AG04450 (cell line): ENCODE measurements at places on chromosomes 2 and 18.

DNA sequence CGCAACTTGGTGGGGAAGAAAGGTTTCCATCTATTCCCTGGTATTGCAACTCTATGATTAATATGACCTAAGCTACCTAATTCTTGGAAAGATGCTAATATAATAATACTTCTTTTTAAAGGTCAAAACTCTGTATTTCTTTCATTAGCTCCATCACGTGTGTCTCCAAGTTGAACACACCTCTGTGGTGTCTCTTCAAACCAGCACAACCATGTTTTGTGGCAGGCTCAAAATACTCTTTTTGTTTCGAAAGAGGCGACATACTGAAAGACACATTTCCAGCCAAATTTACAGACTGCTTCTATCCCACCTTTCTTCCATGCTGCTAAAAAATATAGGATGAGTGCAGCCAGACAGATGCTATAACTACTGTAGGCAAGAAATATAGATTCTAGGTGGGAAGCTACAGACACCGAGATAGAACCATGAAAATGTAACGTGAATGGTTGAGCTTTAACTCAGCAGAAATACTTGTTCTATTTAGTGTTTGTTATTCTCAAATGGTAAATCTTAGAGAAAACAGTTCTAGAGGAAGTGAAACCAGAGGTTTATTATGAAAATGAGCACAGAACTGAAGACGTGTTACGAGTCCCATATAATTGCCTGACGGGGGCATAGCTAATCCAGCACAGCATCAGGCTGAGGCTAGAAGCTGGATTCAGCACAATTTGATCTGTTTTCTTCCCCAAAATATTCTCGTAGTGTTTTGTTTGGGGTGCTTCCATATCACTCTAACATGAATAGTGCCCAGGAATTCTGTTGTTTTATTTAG lies 991.5 kb upstream of the FANCL start:
- no peak for DNase-seq

GRCh38 chr2:188720811-188721605 lies 253.2 kb upstream of the COL3A1 start:
- DNase-seq: no peak

DNA sequence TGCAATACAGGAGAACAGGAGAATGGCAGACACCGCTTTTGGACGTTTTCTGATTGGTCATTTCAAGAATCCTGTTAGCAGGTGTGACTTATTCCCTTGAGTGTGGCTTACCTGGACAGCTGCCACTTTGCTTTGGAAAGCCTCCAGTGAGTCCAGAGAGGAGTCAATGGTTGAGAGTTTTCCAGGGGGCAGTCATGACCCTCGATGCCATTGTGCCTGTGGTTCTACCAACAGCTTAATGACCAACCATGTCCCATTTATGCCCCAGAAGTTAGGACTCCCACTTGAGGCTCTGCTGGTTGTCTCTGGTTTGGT lies 12.4 kb downstream of the IGFBP2 start:
- DNase-seq: no peak

DNA sequence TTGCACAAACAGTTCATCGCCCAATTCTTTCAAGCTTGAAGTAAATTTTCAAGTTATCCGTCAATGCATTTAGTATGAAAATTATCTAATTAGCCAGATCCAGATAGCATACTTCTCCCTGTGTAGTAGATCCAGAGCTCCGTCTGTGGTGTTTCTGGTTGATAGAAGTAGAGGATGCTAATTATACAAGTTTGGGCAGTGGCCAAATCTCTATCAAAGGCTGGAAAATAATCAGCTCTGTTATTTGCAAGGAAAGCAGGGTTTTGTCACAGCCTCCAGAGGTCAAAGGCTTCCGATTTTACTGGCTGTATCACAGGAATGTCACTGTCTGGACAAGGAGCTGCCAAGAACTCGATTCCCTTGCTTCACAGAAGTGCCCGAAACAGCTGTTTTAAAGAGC lies 28.6 kb downstream of the LRRC30 start:
- DNase-seq: no peak

GRCh38 chr18:9353596-9353995 lies 19.0 kb downstream of the TWSG1 start:
- DNase-seq: no peak

GRCh38 chr18:3207565-3207964 lies 12.2 kb downstream of the MYOM1 start:
- DNase-seq: no peak

DNA sequence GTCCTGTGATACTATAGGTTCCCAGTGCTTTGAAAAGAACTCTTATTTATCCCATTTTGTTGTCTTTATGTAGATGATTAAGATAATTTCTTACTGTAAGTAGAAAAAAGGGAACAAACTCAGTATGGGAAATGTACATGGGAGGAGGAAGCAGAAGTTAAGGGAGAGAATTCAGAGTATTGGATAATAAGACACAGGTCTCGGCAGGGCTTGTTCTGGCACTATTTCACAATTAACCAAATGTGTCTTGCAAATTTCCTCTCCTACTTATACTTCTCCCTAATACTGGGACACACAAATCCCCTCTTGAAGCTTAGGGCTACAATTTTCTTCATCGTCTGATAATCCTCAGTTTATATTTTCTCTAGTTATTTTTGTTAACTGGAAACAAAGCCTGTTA lies 744.0 kb downstream of the ADCYAP1 start:
- no peak for DNase-seq

GRCh38 chr2:144382849-144383248 lies 137.1 kb downstream of the ZEB2 start:
- DNase-seq: no peak

- no peak for DNase-seq
These were observed 38.7 kb downstream of the DCDC2C start for GRCh38 chr2:3741867-3742602.

DNA sequence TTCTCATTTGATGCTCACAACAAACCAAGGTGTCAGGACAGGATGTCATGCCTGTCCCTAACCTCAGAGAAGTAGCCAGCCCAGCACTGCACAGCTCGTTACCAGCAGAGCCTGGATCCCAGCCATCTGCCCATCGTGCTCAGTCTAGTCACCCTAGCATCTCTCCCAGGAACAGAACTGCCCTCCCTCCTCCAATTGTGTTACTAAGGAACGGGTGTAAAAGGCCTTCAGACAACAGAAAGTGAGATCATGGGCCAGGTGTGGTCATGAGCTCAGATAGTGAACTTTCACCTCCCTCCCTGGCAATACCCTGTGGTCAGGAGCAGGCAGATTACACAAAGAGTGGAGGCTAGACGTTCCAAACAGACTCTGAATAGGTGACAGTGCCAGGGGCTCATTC lies 111.8 kb upstream of the PPP1CB start:
- no peak for DNase-seq

DNA sequence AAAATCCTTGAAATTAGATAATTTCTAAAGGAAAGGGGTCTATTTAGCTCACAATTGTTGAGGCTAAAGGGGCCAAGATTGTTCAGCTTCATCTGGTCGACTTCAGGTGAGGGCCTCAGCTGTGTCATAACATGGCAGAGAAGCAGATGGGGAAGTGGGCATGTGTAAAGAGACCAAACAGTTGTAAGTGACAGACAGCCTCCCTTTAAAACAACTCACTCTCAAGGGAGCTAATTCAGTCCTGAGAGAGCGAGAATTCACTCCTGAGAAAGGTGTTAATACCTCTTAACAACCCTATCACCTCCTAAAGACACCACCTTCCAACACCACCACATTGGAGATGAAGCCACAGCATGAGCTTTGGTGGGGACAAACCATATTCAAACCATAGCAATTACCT lies 62.4 kb downstream of the KCMF1 start:
- DNase-seq: no peak

- no peak for DNase-seq
These were observed 84.5 kb downstream of the FSHR start for GRCh38 chr2:49069829-49070228.

DNA sequence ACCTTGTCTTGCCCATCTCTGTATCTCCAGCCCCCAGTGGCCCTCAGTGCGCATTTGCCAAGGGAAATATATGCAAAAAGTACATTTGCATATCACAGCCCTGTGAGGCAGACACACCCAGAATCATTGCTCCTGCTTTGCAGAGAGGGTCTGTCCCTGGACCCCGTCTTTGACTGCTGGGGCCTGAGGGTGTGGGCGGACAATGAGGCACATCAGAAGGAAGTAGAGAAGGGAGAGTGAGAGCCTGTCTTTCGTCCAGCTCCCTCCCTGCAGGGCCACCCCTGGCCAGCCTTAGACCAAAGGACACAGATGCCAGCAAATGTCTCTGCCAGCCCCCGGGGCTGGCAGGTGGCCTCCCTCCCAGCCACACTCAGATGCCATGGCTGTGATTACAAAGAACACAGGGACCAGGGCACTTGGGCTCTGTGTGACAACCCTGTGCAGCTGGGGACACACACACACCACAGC lies 516.2 kb upstream of the MYT1L start:
- DNase-seq: no peak

DNA sequence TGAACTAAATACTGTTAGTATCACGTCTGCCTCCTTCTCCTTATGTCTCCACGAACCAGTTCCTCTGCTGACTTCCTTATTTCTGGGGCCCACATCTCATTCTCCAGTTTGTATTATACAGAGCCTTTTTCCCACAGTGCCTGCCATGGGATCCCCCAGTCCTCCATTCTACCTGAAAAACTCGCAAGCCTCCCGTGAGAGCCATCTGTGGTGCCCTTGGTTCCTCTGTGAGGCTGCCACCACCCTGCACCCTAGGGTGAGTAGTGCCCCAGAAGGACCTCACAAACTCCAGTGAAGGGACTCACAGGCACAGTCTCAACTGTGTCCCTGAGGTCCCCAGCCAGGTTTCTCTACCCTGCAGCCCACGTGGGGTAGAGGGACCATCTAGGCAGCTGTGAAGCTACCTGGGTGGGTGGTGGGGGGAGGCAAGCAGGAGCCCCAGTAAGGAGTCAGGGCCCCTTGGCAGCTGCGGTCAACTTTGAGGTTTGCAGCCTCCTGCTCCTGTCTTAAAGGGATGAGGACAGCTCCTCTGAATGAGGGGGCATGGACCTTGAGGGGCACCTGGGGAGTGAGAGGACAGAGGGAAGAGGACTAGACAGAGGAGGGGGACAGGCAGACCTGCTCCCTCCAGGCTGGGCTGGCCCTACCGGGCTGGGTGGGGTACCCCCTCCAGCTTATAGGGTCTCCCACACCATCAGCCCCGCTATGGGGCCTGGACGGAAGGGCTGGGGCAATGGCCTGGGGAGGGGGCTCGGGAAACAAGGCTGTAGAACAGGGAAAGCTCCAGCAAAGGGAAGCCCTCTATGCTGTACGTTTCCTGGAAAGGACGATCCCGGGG lies 1.0 kb downstream of the PSTPIP2 start:
- DNase-seq: no peak

GRCh38 chr2:53519918-53520841 lies 247.4 kb upstream of the CHAC2 start:
- no peak for DNase-seq

GRCh38 chr18:34867520-34867919 lies 157.4 kb downstream of the DTNA start:
- no peak for DNase-seq

GRCh38 chr2:46748735-46749531 lies 166.7 kb downstream of the MCFD2 start:
- DNase-seq: peak; percentile 37

- no peak for DNase-seq
These were observed 43.0 kb upstream of the FAHD2A start for GRCh38 chr2:95359501-95359930.

- DNase-seq: no peak
These were observed 20.1 kb upstream of the IGFBP5 start for GRCh38 chr2:216715402-216715974.

DNA sequence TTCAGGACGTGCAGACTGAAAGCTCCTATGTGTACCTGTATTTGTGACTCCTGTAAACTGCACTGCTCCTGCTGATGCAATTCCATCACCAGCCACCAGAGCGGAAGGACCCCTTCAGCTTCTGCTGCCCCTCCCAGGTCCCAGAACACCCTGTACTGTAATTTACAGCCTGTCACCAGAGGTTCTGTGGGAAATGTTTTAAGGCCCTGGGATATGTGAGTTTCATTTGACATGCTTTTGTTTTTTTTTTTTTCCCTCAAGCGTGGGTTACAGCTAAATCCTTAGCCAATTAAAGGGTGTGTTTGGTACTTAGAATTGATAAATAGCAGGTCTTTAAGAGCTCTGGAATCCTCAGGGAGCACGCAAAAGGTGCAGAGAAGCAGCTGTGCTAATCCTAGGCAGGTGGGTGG lies 79.4 kb downstream of the KCTD1 start:
- no peak for DNase-seq

DNA sequence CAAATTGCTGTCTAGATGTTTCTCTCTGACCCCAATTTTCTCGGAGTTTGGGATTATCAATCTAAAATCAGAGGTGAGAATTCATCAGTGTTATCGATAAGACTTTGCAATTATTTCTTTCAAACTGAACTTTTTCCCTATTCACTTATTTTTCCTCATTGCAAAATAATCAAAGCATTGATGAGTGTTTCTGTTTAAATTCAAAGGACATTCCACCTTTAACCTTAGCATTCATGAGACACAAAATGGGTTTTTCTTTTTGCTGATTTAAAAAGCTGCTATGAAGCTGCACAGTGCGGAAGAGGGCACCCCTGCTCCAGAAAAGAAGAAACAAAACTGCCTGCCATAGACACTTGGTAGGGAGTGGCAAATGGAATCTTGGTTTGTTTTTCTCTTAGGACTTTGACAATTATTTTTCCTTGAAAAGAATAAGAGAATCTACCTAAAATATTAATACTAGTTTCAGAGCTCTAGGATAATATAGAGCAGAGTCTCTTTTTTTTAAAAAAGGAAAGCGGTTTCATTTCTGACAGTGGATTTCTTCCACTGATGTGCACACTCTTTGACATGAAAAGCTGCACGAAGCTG lies 203.4 kb downstream of the TGIF1 start:
- DNase-seq: no peak

DNA sequence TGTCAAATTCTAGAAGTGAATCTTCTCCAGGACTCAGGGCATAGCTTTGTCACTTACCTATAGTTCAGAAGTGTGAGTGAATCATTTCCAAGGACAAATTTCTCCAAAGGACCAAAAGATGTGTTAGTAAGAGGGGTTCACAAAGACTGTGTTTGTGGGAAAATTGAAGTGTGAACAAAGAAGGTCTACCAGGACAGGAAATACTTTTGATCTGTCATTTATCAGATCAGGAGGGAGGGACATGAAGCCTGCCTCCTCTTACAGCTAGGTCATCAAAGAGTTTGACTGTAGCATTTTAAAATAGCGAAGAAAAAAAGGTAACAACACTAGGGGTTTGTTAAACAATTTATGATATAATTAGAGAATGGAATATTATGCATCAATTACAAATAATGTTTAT lies 2.0 kb upstream of the CD28 start:
- DNase-seq: no peak

- DNase-seq: no peak
These were observed 14.3 kb upstream of the ITGA6 start for GRCh38 chr2:172412984-172413492.
